LHCN-M2 (cell line): ENCODE measurements at places on chromosomes 3 and 15. TPM values are rescaled to one million over a fixed set of nuclear protein-coding genes. Genes with fewer than 3 reads are reported as not detected.

- DNase-seq, result peak; percentile 34
Measured at GRCh38 chr3:70840106-70840870, 527.9 kb upstream of the MDFIC2 start.

DNA sequence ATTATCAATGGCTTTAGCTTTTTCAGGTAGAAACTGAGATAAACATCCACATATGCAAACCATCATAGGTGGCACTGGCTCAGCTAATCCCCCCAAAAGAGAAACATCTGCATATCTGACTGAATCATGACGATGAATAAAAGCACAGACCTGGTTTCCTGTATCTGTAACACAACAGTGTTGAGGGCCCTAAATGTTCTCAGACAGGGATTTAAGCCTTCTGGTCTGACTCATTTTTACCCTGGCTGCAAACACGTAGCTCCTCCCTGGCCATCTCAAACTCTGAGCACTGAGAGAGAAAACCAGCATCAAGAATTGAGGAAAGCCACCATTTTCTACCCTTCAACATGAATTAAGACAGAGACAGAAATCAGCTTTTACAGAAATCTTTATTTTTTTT lies 35.2 kb downstream of the GLB1 start:
- peak; percentile 66 for DNase-seq

TRIM42 gene
- total RNA-seq, result not detected in 2 replicates

UBE2E1 gene
- total RNA-seq, result 44.3 and 65.8 TPM in 2 replicates

CLDN16 gene
- 0.13 TPM in 1 of 2 replicates, not detected in the other for total RNA-seq

GRCh38 chr3:143502081-143502480 lies 346.2 kb downstream of the SLC9A9 start:
- no peak for DNase-seq

- DNase-seq, result no peak
Measured at GRCh38 chr3:171092467-171092911, 66.0 kb upstream of the SLC2A2 start.

DNA sequence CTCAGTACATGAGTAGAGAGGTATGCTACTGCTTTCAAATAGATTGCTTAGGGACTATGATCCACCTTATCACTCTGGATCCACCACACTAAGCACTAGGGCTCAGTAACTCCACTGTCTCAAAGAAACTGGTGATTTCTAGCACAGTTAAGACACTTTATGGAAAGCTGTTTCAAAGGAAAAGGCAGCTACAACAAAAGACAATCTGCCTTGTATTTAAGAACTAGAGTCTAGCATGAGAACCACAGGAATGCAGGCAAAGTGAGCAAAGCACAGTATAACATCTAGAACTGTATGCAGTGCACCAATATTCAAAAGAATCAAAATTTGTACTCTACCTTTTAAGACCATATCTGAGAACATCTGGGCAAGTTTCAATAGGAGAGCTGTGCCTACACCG lies 17.9 kb downstream of the TFRC start:
- no peak for DNase-seq

DNA sequence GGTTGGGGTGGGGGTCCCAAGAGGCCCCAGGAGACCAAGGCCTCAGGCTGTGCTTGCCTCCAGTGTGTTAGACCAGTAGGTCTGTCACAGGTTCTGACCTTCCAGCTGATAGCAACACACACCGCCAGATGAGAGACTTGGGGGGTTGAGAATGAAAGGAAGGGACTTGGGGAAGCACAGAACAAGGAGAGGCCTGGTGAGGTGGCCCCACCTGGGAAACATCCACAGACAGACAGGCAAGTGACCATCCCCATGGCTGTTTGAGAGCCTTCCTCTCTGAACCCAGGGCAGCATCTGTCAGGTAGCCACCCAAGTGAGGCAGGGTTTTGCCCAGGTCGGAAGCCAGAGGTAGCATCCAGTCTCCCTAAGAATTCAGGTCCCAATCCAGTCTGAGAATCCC lies 35.0 kb upstream of the VPS8 start:
- no peak for DNase-seq

ADAMTS17 gene
- 0.11 TPM in 1 of 2 replicates, not detected in the other for total RNA-seq

DNA sequence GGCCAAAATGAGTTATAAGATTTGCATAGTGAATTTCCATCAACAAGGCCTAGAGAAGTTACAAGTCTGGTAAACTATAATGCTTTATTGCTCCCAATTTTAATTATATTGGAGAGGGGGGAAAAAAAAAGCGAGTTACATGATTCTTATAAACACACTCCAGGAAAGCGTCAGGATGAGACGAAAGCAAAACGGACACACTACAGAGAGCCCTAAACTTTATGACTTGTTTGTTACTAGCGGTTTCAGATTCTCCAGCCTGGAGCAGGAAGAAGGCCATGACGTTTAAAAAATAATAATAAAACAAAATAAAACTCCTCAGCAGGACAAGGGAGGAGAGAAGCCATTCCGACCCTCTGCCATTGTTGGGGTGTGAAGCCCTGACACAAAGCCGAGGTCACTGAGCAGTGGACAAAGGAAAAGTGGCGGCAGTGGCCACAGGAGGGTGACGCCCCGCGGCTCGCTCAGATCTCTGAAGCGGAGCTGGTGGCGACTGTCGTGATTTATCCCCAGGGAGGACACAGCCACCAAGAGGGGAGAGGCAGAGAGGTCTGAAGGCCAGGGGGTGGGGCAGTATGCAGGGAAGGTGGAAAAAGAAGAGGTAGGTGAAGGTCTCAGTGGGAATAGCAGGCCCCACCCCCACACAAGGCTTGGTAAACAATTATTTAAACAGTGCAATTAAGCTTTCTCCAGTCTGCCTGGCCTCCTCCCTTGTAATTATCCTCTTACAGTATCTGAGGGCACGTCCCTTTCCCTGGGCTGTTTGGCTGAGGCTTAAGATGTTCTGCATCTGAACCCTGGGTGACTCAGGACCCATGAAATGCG lies 45.3 kb downstream of the ADAMTS9 start:
- DNase-seq, result no peak

DNA sequence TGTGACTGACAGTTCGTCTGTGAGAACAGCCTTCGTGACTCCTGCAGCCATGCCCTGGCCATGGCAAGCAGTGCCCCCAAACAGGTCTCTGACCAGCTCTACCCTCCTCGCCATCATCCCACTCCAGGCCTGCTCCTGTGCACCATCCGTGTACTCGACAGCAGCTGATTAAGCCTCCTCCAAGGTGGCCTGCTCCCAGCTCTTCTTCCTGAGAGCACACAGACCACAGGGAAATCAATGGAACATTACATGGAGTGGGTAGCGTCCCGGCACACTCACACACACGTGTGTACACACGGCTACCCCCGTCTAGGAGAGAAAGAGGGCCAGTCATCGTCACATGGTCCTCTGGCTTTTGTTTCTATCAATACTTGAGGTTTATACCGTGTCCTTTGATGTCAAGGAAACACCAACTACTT lies 21.1 kb downstream of the ANXA2 start:
- peak; percentile 25 for DNase-seq

DNA sequence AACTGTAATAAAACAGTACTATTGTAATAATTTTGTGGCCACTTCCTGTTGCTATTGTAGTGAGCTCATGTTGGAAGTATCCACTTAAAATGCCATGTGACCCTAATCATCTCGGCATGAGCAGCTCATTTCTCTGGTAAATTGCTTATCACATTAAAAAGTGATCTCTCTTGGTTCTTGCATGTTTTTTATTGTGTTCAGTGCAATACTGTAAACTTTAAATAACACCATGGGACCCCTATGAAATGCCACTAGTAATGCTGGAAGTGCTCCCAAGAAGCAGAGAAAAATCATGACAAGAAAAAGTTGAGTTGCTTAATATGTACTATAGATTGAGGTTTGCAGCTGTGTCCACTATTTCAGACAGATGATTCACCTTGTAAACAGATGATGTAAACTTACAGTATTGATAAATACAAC lies 45.6 kb downstream of the NMD3 start:
- DNase-seq, result peak; percentile 75

DNA sequence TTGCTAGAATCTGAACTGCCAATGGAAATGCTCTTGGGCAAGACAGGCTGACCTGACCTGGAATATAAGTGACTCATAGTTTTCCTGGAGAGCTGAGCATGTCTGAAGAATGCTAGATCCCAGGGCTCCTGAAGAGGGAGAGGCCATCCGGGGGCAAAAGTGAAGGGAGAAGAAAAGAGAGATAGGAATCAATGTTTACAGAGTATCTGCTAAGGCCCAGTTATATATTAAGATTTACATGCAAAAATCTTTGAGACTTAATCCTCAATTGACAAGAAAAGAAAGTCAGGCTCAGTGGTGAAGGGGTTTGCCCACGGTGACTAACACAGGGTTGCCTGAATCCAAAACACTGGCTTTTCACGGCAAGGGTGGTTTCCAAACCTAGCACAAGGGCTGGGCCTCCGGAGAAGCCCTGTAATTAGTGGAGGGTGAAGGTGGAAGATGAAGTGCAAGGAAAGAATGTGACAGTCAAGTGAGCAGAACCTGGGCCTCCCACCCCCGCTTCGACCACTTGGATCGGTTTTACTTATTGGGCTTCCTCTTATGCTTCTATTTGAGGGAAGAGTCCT lies 91.7 kb upstream of the FGF12 start:
- DNase-seq, result peak; percentile 74

GRCh38 chr15:39227001-39227400 lies 353.9 kb upstream of the THBS1 start:
- DNase-seq, result no peak

GRCh38 chr3:47533996-47534454 lies 20.5 kb upstream of the ELP6 start:
- no peak for DNase-seq

DNA sequence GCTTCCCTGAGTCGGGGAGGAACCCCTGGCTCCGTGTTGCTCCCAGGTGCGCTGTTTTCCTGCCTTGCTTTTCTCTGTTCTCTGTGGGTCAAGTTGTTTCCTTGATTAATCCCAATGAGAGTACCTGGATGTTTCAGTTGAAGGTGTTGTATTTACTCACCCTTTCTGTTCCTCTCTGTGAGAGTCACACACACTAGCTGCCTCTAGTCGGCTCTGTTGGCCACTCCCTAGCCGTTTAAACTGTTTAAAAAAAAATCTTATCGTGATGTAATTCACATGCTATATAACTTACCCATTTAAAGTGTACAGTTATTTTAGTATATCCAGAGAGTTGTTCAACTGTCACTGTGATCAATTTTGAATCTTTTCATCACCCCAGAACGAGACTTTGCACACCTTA lies 74.0 kb downstream of the AKAP13 start:
- DNase-seq, result no peak

GRCh38 chr15:40562691-40563090 lies 2.2 kb downstream of the CCDC32 start:
- DNase-seq, result no peak

- no peak for DNase-seq
Measured at GRCh38 chr3:158106766-158107471, 699 bp upstream of the SHOX2 start.

DNA sequence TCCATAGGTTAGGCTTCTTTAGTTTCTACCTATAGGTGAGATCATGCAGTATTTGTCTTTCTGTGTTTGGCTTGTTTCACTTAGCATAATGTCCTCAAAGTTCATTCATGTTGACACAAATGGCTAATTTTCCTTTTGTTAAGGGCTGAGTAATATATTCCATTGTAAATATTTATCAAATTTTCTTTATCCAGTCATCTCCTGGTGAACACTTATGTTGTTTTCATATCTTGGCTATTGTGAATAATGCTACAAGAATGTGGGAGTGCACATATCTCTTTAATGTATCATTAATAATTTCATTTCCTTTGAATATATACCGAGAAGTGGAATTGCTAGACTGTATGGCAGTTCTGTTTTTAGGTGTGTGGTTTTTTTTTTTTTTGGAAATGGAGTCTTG lies 250.9 kb upstream of the SEMA6D start:
- DNase-seq, result no peak

DNA sequence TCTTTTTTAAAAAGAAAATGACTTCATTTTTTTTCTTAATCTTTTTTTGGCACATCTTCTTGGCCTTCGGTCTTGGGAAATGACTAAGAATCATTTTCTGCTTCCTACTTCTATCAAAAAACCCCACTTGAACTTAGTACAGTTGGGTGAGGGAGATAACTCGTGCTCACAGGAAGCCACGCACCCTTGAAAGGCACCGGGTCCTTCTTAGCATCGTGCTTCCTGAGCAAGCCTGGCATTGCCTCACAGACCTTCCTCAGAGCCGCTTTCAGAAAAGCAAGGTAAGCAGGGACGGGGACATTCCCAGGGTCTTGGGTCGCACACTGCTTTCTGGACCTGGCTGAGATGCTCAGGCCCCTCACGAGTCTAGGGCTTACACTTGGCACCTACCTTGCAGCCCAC lies at the start of gene CCR4:
TSS of gene CCR4 (plus strand) at position 235 of the 402 bp plus-strand sequence. CDS start 1,779 bp downstream, outside the sequence.
- DNase-seq, result no peak

- no peak for DNase-seq
Measured at GRCh38 chr15:82585072-82585471, 44.8 kb upstream of the RPS17 start.

EOMES gene
- total RNA-seq, result not detected in 2 replicates

DNA sequence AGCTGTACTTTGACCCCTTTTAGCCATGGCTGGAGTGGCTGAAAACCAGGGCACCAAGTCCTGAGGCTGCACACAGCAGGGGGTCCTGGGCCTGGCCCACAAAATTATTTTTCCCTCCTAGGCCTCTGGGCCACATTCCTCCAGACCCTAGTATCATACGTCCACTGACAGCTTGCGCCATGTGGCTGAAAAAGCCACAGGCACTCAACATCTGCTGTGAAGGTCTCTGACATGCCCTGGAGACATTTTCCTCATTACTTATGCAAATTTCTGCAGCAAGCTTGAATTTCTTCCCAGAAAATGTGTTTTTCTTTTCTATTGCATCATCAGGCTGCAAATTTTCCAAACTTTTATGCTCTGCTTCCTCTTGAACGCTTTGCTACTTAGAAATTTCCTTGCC lies 239.0 kb downstream of the SQOR start:
- no peak for DNase-seq

- DNase-seq, result peak; percentile 45
Measured at GRCh38 chr3:187968883-187969580, 184.9 kb upstream of the LPP start.

DNA sequence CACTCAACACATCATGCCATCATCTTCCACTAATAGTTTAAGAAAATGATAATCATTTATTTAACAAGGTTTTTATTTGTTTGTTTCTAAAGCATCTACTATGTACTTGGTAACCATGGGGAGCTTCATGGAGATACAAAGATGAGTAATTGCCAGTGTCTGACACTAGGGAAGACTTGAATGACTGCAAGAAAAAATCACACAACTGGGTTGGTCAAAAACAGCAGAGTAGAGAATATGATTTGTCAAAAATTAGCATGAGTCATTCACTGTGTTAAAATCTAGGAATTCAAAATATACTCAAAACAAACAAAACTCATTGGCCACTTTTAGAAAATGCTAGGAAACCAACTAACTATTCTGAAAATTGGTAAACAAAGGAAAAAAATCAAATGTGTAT lies 6.3 kb downstream of the BNC1 start:
- peak; percentile 92 for DNase-seq

GRCh38 chr15:96331945-96332636 lies 1.6 kb downstream of the NR2F2 start:
- DNase-seq, result peak; percentile 54

DNA sequence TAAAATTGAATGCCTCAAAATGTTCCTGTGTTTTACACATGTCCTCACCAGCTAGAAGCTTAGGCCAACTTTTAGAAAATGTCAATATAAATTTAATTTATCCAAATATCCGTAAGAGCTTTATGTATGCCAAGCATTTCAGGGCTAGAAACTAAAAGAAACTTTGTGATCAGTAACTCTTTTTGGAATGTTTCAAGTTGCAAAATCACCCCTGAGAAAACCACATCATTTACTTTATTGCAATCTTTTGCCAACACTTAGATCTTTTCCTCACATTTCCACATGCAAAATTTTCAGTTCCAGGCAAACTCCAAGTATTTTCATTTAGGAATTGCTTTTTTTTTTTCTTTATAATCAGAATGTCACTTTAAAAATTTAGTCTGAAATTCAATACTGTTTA lies 20.1 kb upstream of the IGF1R start:
- no peak for DNase-seq

GRCh38 chr3:190706582-190706981 lies 155.9 kb downstream of the GMNC start:
- DNase-seq, result no peak
